ENCODE measurements at places on chromosomes 7 and 10.

DNA sequence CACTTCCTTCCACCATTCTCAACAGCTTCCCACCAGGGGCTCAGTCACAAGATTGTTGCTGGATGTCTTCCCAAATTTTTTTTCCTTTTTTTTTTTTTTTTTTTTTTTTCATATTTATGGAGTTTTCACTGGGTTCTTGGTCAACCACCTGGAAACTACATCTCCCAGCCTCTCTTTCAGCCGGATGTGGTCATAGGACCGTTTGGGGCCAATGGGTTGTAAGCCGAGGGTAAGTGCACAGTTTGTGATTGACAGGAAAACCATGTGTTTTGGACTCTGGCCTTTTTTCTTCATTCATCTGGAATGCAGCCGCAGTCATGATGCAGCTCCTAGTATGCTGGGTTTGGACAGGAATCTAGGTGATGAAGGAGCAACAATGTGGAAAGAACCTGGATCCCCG, 337.1 kb upstream of the FOXK1 start:
- no peak for DNase-seq

- no peak for DNase-seq
These were observed 30.8 kb downstream of the LRRC17 start for GRCh38 chr7:102943423-102944169.

DNA sequence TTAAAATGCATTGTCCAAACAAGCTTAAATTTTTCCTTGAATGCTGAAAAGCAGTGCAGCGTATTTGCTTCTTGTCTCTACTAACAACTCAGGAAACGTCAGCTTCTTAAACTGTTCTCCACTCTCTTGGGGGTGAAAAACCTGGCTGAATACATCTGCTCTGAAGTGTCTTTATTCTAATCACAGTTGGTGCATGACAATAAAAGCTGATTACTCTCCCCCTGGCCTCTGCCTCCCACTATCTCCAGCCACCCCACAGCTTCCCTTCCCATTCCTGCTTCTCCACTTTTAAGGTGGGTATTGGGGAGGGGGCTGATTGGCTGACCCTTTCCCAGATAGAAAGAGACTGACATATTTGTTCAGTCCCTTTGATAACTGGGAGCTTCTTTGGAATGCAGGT, 456.0 kb downstream of the SORCS1 start:
- DNase-seq, result no peak

- no peak for DNase-seq
These were observed 51.4 kb upstream of the DLG5 start for GRCh38 chr10:77977934-77978333.

DNA sequence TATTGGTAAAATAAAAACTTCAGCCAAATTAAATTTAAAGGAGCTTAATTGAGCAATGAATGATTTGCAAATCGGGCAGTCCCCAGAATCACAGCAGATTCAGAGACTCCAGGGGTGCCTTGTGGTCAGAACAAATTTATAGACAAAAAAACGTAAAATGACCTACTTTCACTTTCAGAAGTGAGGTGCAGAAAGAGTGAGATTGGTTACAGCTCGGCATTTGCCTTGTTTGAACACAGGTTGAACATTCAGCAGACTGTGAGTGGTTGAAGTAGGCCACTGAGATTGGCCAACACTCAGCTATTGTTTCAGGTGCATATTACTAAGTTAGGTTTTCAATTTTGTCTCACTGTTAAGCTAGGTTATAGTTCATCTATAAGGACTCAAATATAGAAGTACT, 153.4 kb downstream of the BICC1 start:
- no peak for DNase-seq

GRCh38 chr10:48792687-48793096, 108.0 kb downstream of the WDFY4 start:
- no peak for DNase-seq

GRCh38 chr10:14016011-14016536, 314.6 kb downstream of the FRMD4A start:
- peak; percentile 80 for DNase-seq

Data from MV-4-11 (cell line).